CD4-positive, CD25-positive, alpha-beta regulatory T cell (primary cell): ENCODE measurements at places on chromosomes 16 and 17.

GRCh38 chr17:81518113-81518784 lies 5.7 kb upstream of the ACTG1 start:
- DNase-seq: no peak

DNA sequence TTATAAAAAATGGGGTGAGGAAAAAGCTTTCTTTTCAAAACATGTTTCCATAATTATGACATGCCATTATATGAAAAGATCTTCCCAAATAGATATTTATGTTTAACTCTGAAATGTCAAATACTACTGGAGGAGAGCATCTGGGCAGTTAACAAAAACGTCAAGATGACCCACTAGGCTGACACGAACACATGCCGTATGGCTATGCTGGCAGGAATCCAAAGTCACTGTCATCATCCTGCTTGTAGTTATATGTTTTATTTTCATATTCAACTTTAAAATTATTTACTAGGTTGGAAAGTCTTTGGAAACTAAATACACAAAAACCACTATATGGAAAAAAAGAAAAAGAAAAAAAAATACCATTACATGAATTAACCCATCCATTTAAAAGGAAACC lies 27.3 kb downstream of the ANKFY1 start:
- DNase-seq: no peak

- DNase-seq: no peak
These were observed 250.3 kb upstream of the SOX9 start for GRCh38 chr17:71870546-71870862.

DNA sequence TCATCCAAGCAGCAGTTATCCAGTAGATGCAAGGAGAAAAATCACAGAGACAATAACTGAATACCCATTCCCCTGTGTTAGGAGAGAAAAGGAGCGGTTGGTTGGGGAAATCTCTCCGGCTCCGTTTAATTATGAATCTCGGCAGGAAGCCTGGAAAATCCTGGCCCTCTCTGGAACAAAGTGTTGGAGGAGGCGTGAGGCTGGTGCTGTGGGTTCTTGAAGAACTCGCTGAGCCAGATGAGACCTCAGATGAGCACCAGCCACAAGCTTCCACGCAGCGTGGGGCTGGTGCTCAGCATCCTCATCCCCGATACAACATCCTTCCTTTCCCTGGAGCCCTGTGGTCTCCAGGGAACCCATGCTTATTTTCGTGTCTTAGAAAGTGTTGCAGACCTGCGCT lies 39.7 kb downstream of the CACNG4 start:
- no peak for DNase-seq

DNA sequence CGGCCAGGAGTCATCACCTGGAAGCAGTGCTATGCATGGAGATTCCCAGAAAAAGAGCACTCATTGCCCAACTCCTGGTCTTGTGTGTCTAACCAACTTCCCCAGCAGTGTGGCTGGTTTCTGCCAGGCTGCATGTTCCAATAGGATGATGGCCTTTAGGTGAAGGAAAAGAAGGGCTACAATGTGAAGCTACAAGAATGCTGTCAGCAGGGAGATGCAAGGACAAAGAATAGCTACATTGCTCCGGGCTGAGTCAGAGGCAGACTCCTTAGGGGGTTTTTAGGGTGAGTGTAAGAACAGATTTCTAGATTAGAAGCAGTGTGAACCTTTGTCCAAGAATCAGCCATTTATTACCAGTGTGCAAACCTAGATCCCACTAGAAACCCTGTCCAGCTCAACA lies 63.0 kb upstream of the DNAH9 start:
- no peak for DNase-seq

DNA sequence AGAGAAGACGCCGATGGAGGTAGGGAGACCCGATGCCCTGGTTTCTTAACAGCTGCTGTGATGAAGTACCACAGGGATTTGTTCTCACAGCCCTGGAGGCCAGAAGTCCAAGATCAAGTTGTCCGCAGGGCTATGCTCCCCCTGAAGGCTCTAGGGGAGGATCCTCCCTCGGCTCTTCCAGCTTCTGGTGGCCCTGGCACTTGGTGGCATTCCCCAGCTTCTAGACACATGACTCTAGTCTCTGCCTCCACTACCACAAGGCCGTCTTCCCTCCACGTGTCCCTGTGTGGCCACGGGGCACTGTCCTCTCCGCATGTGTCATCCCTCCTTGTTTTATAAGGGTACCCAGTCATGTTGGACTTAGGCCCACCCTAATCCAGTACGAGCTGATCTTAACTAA lies 375.2 kb downstream of the SLC39A11 start:
- no peak for DNase-seq

DNA sequence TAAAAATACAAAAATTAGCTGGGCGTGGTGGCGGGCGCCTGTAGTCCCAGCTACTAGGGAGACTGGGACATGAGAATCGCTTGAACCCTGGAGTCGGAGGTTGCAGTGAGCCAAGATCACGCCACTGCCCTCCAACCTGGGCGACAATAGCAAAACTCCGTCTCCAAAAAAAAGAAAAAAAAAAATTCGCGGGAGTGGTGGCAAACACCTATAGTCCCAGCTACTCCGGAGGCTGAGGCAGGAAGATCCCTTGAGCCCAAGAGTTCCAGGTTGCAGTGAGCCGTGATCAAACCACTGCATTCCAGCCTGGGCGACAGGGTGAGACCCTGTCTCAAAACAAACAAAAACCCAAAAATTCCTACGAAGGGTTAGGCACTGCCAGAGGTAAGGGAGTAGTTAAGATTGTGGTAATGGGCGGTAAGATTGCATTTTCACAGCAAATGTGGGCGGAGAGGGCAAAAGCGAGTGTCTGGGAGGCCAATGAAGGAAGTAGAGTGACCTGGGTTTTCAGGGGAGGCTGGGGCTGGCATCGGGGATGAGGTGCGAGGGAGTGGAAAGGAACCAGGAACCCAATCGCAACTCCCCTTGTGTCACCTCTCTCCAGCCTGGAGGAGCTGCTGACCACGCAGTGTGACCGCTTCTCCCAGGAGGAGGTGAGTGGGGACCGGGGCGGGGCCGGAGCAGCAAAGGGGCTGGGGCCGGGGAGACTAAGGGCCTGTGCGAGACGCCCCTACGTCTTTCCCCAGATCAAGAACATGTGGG lies 2.6 kb downstream of the MYL11 start:
- DNase-seq: no peak
